CD4-positive, alpha-beta T cell treated with Interleukin-15 for 1 hour (primary cell): ENCODE measurements at places on chromosomes 7 and 10.

DNA sequence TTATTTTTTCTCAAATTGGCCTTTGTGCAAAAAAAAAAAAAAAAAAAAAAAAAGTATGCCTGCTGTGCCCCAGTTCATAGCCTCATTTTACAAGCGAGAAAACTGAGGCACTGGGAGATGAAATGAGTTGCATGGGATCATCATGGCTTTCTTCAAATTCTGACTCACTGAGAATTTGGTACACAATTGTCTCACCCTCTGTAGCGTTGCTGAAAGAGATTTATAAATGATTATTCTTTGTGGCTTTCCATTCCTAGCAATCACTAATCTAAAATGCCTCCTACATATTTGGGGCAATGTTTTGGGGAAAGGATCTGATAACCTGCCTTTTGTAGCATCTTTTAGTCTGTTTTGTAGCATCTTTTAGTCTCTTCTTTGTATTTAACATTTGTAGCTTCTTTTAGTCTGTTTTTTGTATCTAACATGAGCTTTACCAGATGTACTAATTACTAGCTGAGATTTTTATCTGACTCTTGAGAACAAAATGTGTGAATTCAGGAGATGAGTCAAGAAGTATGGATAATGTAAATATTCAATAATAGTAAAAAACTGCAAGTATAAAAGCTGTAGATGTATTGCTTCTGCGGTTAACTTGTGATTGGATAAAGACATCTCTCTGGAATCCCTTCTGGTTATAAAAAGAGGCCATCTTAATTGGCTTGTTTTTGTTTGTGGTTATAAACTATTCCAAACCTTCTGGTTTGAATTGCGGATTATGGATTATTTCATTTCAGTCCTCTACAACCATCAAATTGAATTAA is 161.4 kb downstream of the ARID5B start:
- no peak for DNase-seq

- no peak for DNase-seq
Observed at GRCh38 chr7:154937837-154938236, 65.1 kb downstream of the PAXIP1 start.

DNA sequence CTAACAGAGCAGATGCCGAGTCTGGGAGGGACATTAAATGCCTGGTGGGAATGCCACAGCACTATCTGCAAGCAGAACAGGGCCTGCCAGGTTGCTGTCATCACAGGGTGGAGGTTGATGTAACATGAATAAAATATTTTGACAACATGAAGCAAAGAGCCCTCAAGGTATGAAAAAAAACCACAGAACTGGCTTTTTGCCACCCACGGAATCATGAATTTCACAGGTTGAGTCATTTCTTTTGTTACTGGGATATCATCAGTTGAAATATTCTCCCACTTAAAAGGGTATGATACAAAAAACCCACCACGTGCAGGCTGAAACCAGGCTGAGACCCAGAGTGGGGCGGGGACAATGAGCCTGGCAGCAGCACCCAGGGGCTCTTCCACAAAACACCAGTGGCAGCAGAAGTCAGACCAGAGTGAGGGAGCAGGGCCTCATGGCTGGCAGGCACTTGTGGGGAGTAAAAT is 220.1 kb downstream of the TNS3 start:
- DNase-seq = no peak

DNA sequence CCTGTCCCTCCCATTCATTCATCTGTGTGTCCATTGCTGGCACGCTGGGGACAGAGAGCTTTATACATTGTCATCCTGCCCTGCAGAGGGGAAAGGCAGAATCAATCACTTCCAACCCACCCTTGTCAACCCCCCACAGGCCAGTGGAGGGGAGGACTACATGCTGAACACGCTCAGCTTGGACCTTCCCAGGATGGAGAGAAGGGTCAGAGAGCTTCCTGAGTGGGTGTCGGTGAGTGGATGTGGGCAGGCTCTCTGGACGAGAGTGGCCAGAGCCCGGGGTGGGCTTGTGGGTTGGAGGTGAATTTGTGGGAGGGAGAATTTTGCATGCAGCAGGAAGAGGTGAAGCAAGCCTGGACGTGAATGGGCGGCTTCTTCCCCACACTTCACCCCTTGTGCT is 93.9 kb downstream of the DNAJB6 start:
- no peak for DNase-seq

DNA sequence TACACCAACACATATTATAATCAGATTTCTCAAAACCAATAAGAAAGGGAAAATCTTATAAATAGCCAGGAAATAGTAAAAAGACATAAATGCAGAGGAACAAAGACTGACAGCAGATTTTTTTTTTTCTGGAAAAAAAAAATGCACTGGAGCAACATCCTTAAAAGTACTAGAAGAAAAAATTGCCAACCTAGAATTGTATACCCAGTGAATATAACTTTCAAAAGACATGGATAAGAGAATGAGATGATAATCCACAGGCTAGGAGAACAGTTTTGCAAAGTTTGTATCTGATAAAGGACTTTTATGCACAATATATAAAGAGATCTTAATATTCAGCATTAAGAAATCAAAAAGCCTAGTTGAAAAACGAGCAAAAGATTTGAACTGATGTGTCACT is 554.0 kb downstream of the AUTS2 start:
- DNase-seq = no peak

- no peak for DNase-seq
Observed at GRCh38 chr7:22485189-22485588, 14.8 kb downstream of the STEAP1B start.

DNA sequence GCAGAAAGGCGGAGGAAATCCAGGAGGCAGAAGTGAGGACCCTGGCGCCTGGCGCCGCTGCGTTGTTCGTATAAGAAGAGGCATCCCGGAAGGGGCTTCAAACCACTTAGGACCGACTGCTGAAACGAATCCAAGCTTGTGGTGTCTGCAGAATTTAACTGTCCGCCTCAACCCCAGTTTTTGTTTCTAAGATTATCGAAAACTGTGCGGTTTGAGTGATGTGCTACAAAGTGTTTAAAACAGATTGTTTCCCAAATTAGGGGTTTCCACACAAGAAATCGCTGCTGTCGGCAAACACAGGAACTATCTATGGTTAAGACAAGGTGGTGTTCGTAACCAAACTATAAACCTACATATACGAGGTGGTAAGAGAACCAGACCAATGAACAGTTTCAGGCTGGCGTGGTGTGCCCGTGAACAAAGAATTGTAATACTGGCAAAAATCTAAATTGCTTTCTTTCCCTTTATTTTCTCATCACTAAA is 835 bp upstream of the DGKI start:
- no peak for DNase-seq

DNA sequence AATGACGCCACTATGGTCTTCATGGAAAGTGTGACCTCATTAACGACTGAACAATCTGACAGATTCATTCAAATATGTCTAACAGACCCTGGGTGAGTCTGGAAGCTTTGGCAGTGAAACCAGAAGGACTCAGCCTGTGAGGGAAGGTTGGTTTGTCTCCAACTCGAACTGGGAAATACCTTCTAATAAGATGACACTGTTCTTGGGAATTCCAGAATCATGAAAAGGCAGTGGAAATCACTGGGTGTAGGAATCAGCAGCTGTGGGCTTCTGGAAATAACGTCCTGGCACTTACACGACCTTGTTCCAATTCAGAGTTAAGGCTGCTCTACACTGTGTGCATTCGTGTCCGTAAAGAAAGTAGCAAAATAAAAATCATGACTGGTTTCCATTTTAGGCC is 75.1 kb downstream of the DGKI start:
- no peak for DNase-seq
